ENCODE measurements at places on chromosomes 12 and 14.

- H3K4me3 ChIP-seq: no peak overlapping the region
- H3K4me1 ChIP-seq: no peaks in the 10 kb centered on the region
- DNase-seq: no peak
- no peak overlapping the region for H3K27ac ChIP-seq
- no peaks in the 10 kb centered on the region for H3K36me3 ChIP-seq
Observed at GRCh38 chr14:55938249-55938791, 179.9 kb upstream of the PELI2 start.

GRCh38 chr12:107448198-107448597 is 237.4 kb upstream of the PWP1 start:
- H3K36me3 ChIP-seq: no peaks in the 10 kb centered on the region
- no peaks in the 10 kb centered on the region for H3K4me1 ChIP-seq

GRCh38 chr12:8701046-8701660 is 3.4 kb downstream of the RIMKLB start:
- DNase-seq: no peak
- H3K4me3 ChIP-seq: no peak overlapping the region
- H3K4me1 ChIP-seq: peaks cover 7% of the 10 kb centered on the region

DNA sequence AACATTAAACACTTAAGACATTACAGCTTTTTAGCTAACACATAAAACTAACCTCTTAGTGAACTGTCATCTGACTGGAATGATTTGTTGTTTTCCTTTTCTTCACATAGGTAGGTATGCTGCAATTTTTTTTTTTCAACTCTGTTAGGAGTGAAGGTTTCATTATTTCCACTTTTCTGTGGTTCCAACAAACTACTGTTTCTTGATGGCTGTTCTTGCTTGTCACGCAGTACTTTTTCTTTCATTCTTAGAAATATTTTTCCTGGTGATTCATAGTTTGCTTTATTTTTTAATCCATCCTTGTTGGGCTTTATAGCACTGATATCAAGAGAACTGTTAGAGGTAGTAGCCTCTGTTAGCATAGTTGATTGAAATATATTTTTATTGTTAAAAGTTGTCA is 6.3 kb downstream of the MIS18BP1 start:
- H3K36me3 ChIP-seq: peaks cover under 1% of the 10 kb centered on the region
- H3K4me1 ChIP-seq: peaks cover 18% of the 10 kb centered on the region
- H3K27ac ChIP-seq: no peak overlapping the region
- no peak overlapping the region for H3K4me3 ChIP-seq

GRCh38 chr14:104817930-104818713 is 17.2 kb downstream of the ZBTB42 start:
- no peak overlapping the region for H3K27ac ChIP-seq
- H3K27me3 ChIP-seq: no peaks in the 10 kb centered on the region
- peaks cover 20% of the 10 kb centered on the region for H3K4me1 ChIP-seq
- H3K36me3 ChIP-seq: no peaks in the 10 kb centered on the region
- DNase-seq: no peak

DNA sequence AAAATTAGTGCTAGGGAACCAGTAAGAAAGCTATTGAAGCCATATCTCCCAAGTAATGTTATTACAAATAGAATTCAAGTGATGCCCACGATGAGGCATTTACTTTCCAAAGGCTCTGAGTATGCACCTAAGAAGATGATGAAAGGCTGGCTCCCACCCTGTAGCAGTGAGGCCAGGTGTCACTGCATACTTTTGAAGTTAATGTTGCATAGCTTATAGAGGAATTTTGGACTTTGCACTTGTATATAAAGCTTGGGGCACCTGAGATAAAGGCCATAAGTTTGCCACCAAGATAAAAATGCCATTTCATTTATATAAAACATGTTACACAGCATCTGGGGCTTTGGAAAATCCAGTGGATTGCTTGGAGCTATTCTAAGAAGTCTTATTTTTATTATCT is 96.2 kb downstream of the PTPRB start:
- H3K27ac ChIP-seq: no peak overlapping the region
- H3K36me3 ChIP-seq: no peaks in the 10 kb centered on the region
- H3K4me3 ChIP-seq: no peak overlapping the region
- H3K27me3 ChIP-seq: no peaks in the 10 kb centered on the region

- no peak for DNase-seq
- no peak overlapping the region for H3K4me3 ChIP-seq
- H3K27me3 ChIP-seq: no peaks in the 10 kb centered on the region
- no peaks in the 10 kb centered on the region for H3K36me3 ChIP-seq
Observed at GRCh38 chr12:85076688-85077430, 40.7 kb downstream of the LRRIQ1 start.

DNA sequence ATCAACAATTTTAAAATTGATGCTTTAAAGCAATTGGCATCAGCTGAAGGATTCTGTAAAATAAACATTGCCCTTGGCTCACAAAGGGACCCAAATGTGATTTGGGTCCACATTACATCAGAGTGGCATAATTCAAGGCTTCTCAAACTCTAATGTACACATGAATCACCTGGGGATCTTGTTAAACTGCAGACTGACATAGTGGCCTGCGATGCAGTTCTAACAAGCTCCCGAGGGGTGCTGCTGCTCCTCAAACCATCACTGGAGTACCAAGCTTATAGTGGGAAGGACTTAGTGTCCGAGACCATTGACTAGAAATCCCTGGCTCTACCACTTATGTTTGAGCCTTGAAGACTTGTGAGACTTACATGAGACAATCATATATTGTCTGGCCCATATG is 31.8 kb upstream of the DNM1L start:
- no peak overlapping the region for H3K27ac ChIP-seq
- no peaks in the 10 kb centered on the region for H3K27me3 ChIP-seq
- H3K4me3 ChIP-seq: no peak overlapping the region
- H3K4me1 ChIP-seq: no peaks in the 10 kb centered on the region
- no peaks in the 10 kb centered on the region for H3K36me3 ChIP-seq

DNA sequence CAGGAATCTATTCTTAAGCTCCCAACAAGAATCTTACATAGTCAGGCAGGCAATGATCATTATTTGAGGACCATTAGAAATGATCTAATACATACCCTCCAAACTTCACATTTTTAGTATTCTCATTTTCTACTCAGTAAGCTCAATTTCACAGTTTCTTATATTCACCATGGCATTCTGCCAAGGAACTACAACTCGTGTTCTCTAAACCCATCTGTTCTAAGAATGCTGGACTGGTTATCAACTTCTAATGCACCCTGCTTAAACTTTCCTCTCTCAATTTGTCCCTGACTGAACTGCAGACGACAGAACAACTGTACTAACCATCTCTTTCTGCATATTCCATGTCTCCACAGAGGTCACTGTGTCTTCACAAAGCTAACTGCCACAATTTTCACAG is 58.6 kb downstream of the GXYLT1 start:
- peaks cover 14% of the 10 kb centered on the region for H3K36me3 ChIP-seq
- no peaks in the 10 kb centered on the region for H3K4me1 ChIP-seq
- H3K4me3 ChIP-seq: no peak overlapping the region
- no peaks in the 10 kb centered on the region for H3K27me3 ChIP-seq

- no peak overlapping the region for H3K27ac ChIP-seq
- no peak for DNase-seq
- H3K36me3 ChIP-seq: no peaks in the 10 kb centered on the region
- H3K4me3 ChIP-seq: no peak overlapping the region
- no peaks in the 10 kb centered on the region for H3K27me3 ChIP-seq
Observed at GRCh38 chr12:24599736-24600135, 349.2 kb downstream of the BCAT1 start.

GRCh38 chr14:88095791-88096190 is 90.9 kb downstream of the GPR65 start:
- H3K4me1 ChIP-seq: no peaks in the 10 kb centered on the region
- no peaks in the 10 kb centered on the region for H3K36me3 ChIP-seq
- no peak overlapping the region for H3K4me3 ChIP-seq
- no peak for DNase-seq
- H3K27me3 ChIP-seq: no peaks in the 10 kb centered on the region

DNA sequence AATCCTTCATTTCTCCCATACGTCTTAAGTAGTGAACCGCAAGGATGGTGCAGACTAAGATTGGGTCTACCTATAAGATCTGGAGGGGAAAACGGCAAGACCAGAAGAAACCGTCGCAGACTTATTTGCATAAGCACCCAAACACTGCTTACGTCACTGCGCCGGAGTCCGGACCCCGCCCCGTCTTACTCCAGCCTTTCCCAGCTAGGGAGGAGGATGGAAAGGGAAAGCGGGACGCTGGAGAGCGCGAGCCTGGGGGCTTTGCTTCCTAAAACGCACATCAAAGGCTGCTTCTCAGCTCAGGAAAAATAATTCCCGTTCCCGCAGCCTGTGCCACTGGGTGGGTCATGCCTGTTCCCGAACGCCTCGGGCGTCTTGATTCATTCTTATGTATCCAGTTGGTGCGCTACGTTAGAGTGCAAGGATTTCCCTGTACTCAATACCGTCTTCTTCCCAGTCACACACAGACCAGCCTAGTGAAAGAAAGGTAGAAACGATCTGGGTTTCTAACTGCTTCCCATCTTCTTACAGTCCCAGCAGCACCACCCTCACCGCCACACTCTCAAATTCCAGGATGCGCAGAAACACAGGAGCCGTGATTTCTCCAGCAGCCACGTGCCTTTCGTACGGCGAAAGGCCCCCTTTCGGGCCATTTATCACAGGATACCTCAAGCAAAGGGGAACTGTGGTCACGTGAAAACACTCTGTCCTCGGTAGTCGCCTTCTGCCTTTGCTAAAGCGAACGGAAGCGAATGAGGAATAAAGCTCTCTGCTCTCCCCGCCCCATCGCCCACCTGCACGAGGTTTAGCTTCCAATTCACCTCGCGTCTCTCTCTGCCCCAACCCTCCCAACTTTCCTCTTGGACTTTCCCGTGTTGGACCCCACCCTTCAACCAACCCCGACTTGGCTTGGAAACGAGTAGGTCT is 1.1 kb downstream of the SLC6A15 start:
- H3K27me3 ChIP-seq: peaks cover 6% of the 10 kb centered on the region
- no peak for DNase-seq
- no peaks in the 10 kb centered on the region for H3K4me1 ChIP-seq
- H3K4me3 ChIP-seq: no peak overlapping the region

DNA sequence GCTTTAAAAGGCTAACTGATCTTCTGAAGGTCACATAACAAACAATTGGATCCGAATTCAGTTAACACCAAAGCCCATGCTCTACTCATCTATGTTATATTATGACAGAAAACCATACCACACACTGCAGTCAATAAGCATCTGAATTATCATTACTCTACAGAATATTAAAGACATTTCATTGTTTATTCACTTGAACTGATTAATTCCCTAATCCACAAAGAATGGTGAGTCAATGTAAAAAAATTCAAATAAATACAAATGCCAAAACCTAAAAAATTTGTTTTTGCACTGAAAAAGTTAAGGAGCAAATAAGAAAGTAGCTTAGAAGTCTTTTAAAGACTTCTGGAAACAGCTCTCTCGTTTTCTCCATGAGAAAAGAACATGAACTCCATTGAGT is 13.7 kb downstream of the NID2 start:
- no peak overlapping the region for H3K4me3 ChIP-seq
- DNase-seq: no peak
- H3K36me3 ChIP-seq: no peaks in the 10 kb centered on the region
- no peaks in the 10 kb centered on the region for H3K4me1 ChIP-seq
- peaks cover 3% of the 10 kb centered on the region for H3K27me3 ChIP-seq

GRCh38 chr12:75481774-75482173 is 1.2 kb downstream of the GLIPR1 start:
- no peaks in the 10 kb centered on the region for H3K27me3 ChIP-seq
- peak overlapping the region; percentile 90 for H3K27ac ChIP-seq
- no peak for DNase-seq
- peak overlapping the region; percentile 84 for H3K4me3 ChIP-seq
- H3K36me3 ChIP-seq: peaks cover 22% of the 10 kb centered on the region

- peaks cover 13% of the 10 kb centered on the region for H3K27me3 ChIP-seq
- H3K27ac ChIP-seq: no peak overlapping the region
- DNase-seq: no peak
- peaks cover 14% of the 10 kb centered on the region for H3K4me1 ChIP-seq
- no peaks in the 10 kb centered on the region for H3K36me3 ChIP-seq
Observed at GRCh38 chr12:118107011-118107410, 3.2 kb upstream of the VSIG10 start.

GRCh38 chr12:110307372-110307771 is 26.3 kb downstream of the ATP2A2 start:
- peaks cover 44% of the 10 kb centered on the region for H3K36me3 ChIP-seq
- peaks cover 8% of the 10 kb centered on the region for H3K4me1 ChIP-seq
- DNase-seq: no peak
- no peaks in the 10 kb centered on the region for H3K27me3 ChIP-seq
- no peak overlapping the region for H3K27ac ChIP-seq

DNA sequence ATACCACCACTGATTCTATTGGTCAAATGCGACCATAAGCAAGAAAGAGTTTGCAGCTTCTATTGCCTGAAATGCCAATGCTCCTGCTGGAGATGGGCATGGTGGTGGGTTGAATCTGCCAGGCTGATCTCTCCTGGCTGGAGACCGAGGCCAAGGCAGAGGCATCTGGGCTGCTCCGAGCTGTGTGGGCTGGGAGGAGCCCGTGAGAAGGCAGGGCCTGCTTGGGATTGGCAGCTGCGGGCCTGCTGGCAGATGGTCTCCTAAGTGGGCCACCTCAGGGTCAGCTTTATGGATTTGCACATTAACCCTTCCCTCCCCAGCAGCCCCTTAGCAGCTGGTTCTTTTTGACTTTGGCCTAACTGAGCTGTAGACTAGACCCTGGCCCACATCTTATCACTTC is 25.4 kb downstream of the SRRM4 start:
- no peak overlapping the region for H3K4me3 ChIP-seq
- H3K27me3 ChIP-seq: peaks cover 4% of the 10 kb centered on the region
- no peaks in the 10 kb centered on the region for H3K36me3 ChIP-seq
- no peak overlapping the region for H3K27ac ChIP-seq
- no peak for DNase-seq
- H3K4me1 ChIP-seq: no peaks in the 10 kb centered on the region

- H3K36me3 ChIP-seq: no peaks in the 10 kb centered on the region
- no peaks in the 10 kb centered on the region for H3K4me1 ChIP-seq
- no peak overlapping the region for H3K4me3 ChIP-seq
Observed at GRCh38 chr12:69298947-69299346, 49.2 kb upstream of the LYZ start.

GRCh38 chr12:47422611-47423010 is 283.2 kb downstream of the RPAP3 start:
- no peaks in the 10 kb centered on the region for H3K4me1 ChIP-seq
- DNase-seq: no peak
- no peaks in the 10 kb centered on the region for H3K36me3 ChIP-seq
- no peaks in the 10 kb centered on the region for H3K27me3 ChIP-seq
- no peak overlapping the region for H3K27ac ChIP-seq

- no peaks in the 10 kb centered on the region for H3K4me1 ChIP-seq
- no peak for DNase-seq
- no peak overlapping the region for H3K27ac ChIP-seq
- no peaks in the 10 kb centered on the region for H3K36me3 ChIP-seq
- H3K27me3 ChIP-seq: no peaks in the 10 kb centered on the region
- H3K4me3 ChIP-seq: no peak overlapping the region
Observed at GRCh38 chr12:129844662-129845220, 59.1 kb downstream of the TMEM132D start.

DNA sequence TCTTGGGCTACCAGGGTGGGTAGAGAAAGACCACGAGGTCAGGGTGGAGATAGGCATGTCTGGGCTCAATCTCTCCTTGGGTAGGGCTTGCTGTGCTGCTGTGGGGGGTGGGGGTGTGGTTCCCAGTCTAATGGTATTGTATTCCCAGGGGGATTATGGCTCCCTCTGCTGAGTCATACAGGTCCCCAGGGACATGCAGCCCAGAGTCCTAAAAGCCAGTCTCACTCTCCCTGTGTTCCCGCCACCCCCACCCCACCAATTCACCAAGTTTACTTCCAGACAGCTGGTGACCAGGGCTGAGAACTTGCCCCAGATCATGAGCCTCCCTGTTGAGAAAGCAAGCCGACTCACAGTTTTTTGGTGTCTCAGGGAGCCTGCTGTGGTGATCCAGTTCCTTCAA is 367.6 kb downstream of the C12orf75 start:
- no peaks in the 10 kb centered on the region for H3K27me3 ChIP-seq
- DNase-seq: no peak
- no peak overlapping the region for H3K27ac ChIP-seq
- no peaks in the 10 kb centered on the region for H3K4me1 ChIP-seq
- H3K36me3 ChIP-seq: no peaks in the 10 kb centered on the region
- no peak overlapping the region for H3K4me3 ChIP-seq

Data from natural killer cell (primary cell).